ENCODE measurements at places on chromosomes 11 and 22.

DNA sequence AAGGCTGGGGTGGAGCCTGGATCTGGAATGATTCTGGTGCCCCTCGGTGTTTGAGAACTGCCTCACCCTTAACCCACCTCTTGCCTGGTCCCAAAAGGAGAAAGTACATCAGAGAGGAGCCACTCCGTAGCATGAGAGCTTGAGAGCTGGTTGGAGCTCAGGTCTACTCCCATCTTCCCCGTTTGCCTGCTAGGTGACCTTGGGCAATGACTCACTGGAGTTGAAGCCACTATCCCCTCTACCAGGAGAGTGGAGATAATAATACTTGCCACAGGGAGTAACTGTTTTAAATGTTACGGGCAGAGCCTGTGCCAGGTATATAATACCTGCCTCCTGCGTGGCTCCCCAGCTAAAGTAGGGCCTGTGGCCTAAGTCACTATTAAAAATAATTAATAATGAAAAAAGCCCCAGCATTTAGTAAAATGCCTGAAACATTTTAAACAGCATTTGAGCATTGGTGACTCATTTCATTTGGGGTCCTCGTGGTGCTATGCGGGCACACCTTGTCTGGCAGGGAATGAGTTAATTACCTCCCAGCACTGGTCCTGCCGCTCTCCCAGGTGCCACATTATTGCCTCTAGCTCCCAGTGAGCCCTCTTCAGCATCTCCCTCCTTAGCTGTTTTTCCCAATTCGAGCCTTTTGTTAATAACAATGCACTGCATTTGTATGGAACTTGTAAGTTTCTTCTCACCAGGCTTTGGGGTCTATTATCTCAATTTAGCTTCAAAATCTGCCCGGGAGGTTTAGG lies 22.5 kb downstream of the CYTH4 start:
- DNase-seq = no peak

DNA sequence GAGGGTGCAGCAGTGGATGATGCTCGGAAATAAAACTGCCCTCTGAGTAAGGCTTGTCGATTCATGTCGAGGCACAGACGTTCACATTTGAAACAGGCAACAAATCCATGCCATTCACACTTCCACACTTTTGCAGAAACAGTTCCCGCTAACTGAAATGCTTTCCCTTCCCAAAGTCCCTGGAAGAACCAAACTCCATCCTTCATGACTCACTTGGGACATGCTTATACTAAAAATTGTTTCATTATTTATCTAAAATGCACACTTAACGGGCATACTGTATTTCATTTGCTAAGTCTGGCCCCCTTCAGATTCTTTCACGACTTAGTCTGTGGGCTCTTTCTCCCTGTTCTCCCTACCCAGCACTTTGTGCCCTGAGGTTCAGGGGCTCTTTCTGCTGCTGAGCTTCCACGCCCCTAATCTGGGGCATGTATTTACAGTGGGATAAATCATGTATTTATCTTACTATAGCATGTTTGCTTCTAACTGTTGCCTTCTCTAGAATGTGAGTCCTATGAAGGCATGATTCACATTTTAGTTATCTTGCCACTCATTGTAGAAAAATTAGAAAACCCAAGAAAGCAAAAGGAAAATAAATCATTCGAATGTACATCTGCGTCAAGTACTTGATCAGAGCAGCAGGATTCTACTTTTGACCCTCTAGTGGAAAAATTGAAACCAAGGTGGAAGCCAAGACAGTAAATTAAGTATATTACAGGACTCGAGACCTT lies 12.5 kb downstream of the SCGB1A1 start:
- no peak for DNase-seq

DNA sequence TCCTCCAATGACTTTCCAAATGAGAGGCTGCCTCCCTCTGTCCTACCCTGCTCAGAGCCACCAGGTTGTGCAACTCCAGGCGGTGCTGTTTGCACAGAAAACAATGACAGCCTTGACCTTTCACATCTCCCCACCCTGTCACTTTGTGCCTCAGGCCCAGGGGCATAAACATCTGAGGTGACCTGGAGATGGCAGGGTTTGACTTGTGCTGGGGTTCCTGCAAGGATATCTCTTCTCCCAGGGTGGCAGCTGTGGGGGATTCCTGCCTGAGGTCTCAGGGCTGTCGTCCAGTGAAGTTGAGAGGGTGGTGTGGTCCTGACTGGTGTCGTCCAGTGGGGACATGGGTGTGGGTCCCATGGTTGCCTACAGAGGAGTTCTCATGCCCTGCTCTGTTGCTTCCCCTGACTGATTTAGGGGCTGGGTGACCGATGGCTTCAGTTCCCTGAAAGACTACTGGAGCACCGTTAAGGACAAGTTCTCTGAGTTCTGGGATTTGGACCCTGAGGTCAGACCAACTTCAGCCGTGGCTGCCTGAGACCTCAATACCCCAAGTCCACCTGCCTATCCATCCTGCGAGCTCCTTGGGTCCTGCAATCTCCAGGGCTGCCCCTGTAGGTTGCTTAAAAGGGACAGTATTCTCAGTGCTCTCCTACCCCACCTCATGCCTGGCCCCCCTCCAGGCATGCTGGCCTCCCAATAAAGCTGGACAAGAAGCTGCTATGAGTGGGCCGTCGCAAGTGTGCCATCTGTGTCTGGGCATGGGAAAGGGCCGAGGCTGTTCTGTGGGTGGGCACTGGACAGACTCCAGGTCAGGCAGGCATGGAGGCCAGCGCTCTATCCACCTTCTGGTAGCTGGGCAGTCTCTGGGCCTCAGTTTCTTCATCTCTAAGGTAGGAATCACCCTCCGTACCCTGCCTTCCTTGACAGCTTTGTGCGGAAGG lies 2.9 kb downstream of the APOC3 start:
- DNase-seq = no peak

DNA sequence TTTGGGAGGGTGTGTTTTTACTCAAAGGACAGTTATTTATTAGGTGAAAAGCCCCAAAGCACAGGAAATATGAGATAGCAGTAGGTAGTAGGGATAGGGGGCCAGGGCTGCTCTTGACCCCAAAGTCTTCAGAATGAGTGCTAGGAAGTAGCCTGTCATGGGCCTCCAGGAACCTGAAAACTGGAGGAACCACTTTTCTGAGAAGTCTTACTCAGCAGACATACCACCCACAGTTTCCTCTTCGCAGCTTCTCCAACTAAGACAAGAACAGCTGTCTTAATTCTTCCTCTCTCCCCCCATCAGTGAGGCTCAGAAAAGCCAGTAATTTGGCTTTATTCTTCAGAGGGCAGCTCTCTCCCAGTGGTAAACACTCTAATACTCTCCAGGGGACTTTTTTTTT lies 84.0 kb upstream of the CTSC start:
- peak; percentile 30 for DNase-seq

DNA sequence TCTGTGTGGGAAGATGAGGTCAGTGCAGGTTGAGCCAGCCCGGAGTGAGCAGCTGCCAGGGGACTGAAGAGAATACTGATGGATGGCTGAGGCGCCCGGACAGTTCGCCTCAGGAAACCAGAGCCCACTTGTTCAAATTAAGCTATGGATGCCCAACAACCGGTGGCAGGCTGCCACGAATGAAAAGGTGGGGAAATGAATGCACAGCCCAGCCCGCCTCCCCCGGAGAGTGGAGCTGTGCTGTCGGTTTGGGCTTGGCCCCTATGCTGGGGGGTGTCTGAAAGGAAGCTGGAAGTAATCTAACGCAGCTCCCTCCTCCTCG lies 21.9 kb downstream of the HSPA8 start:
- no peak for DNase-seq

GRCh38 chr11:88779577-88779976 lies 286.2 kb downstream of the GRM5 start:
- no peak for DNase-seq

GRCh38 chr11:3827434-3828186 lies 13.1 kb downstream of the RHOG start:
- DNase-seq = no peak

GRCh38 chr11:128405714-128406662 lies 181.4 kb downstream of the ETS1 start:
- DNase-seq = no peak

- no peak for DNase-seq
These were observed 23.7 kb downstream of the SHANK3 start for GRCh38 chr22:50696251-50696798.

Data from thymus (tissue), 14 donors.